Testis (tissue), 5 donors: ENCODE measurements at places on chromosomes 1 and 21. TPM values are rescaled to one million over a fixed set of nuclear protein-coding genes. Genes with fewer than 3 reads are reported as not detected.

DNA sequence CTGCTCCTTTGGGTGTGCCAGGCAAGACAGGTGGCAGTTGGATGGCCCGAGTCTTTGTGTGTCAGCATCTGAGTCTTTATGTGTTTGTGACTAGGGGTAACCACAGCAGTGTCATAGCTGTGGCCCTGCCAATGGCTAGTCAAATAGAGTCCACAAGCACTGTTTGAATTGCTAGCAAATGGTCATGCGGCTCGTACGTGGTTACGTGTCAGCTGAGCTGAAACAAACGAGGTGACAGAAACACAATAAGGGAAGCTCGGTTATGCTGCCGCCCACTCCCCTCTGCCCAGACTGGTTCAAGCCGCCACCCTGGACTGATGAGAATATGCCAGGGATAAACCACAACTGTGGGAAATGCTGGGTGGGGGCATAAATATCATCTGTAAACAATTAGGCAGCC, 174.3 kb upstream of the LMO4 start:
- H3K36me3 ChIP-seq = no peaks in the 10 kb centered on the region
- no peak overlapping the region for H3K27ac ChIP-seq
- no peaks in the 10 kb centered on the region for H3K4me1 ChIP-seq
- no peaks in the 10 kb centered on the region for H3K27me3 ChIP-seq
- no peak overlapping the region for H3K4me3 ChIP-seq

- no peaks in the 10 kb centered on the region for H3K36me3 ChIP-seq
Observed at GRCh38 chr1:19412654-19413053, 72.7 kb downstream of the CAPZB start.

DNA sequence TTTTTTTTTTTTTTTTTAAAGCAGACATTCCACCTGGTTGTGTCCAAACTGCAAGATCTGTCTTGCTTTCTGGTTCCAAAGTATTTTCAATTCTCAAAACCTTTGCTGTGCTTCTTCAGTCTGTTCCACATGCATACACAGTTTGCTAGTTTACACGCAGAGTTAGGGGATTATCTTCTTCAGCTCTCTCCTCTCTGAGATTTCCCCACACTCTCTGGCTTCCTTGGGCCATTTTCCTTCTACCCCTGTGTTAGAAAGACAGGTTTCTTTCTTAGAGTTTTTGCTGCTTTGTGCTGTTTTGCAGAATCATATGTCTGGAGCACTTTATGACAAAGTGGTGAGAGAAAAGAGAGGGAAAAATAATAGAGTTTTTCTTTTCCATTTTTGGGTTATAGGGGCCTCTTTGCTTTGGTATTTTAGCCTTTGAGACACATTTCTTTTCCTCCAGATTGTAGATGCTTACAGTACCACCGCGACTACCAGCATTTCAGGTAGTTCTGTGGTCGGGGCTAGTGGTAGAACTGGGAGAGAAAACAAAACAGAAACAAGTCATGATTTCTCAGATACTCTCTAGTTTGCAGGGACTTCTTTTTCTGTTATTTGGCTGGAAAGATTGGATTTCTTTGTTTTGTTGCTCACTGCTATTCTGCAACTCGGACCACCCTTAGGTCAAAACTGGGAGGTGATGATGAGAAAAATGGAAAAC, 66.3 kb downstream of the RABGAP1L start:
- DNase-seq = no peak
- H3K36me3 ChIP-seq = no peaks in the 10 kb centered on the region
- H3K4me1 ChIP-seq = no peaks in the 10 kb centered on the region
- H3K4me3 ChIP-seq = no peak overlapping the region

DNA sequence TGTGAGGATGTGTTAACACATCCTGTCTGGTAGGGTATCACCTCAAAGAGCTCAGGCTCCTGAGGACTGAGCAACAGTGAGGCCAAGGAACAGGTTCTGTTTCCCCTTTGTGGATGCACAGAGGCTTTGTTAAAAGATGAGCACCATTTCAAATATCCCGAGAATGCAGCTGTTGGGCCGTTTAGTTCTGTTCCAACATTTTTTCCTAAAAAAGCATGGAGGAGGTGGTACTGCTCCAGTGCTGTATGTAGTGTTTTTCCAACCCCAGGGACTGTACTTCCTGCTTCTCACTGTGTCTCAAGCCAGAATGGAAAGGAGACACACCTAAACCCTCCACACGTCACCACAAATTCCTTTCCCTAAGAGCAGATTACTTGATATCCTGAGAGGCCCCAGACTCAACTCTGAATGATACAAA, 53.8 kb upstream of the BCL10 start:
- no peaks in the 10 kb centered on the region for H3K36me3 ChIP-seq
- no peak overlapping the region for H3K27ac ChIP-seq

- no peaks in the 10 kb centered on the region for H3K27me3 ChIP-seq
- DNase-seq = no peak
- no peaks in the 10 kb centered on the region for H3K4me1 ChIP-seq
- no peaks in the 10 kb centered on the region for H3K36me3 ChIP-seq
- no peak overlapping the region for H3K4me3 ChIP-seq
Observed at GRCh38 chr1:110976089-110976488, 12.4 kb upstream of the LRIF1 start.

DNA sequence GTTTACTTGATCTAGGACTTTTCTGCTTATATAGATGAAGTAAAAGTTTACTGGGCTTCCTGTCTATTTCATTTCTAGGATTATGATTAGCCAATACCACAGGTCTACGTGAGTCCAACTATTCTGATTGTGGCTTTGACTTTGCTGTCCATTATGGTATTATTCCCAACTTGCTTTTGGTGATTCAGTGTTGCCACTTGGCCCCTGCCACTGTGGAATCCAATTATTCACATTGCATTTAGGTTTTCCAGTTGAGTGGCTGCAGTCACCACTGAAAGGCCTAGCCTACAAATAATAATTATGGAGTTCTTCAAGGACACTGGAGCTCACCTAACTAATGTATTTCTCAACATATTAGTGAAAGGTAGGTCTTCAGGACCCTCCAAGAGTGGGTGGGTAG, 574.3 kb upstream of the USP24 start:
- no peaks in the 10 kb centered on the region for H3K4me1 ChIP-seq
- H3K27me3 ChIP-seq = no peaks in the 10 kb centered on the region
- no peak overlapping the region for H3K27ac ChIP-seq
- DNase-seq = no peak
- H3K36me3 ChIP-seq = no peaks in the 10 kb centered on the region

DNA sequence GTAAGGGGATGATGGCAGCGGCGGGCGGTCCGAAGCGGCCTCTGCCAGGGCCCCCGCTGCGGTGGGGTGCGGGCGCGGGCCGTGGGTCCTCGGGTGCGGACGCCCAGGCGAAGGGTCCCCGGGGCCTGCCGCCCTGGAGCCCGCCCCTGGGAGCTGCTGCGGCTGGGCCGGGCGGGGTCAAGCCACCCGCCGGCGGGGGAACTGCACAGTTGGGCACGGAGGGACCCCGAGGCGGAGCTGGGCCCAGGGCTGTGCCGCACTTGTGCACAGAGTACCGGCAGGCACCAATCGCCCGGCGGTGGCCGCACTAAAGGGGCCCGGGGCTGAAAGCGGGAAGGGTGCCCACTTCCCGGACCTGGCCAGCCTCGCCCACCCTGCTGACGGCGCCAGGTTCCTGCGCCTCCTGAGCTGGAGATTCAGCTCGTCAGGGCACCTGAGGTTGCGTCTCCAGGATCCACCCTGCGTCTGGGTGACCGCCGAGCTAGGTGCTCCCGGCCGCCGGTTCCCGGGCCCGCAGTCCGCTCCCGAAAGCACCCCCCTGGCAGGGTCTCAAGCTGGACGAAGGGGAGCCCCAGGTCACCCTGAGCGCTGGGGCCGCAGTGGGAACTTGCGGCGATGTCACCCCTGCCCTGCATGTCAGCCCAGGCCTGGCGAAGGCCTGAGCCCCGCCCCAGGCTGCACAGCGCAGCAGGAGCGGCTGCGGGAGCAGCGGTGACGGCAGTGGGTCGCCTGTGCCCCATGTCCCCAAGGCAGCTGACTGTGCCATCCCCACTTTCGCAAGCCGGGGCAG, 56.7 kb upstream of the ETV3 start:
- H3K4me1 ChIP-seq = no peaks in the 10 kb centered on the region
- no peaks in the 10 kb centered on the region for H3K36me3 ChIP-seq
- no peaks in the 10 kb centered on the region for H3K27me3 ChIP-seq
- H3K4me3 ChIP-seq = no peak overlapping the region
- DNase-seq = no peak

DNA sequence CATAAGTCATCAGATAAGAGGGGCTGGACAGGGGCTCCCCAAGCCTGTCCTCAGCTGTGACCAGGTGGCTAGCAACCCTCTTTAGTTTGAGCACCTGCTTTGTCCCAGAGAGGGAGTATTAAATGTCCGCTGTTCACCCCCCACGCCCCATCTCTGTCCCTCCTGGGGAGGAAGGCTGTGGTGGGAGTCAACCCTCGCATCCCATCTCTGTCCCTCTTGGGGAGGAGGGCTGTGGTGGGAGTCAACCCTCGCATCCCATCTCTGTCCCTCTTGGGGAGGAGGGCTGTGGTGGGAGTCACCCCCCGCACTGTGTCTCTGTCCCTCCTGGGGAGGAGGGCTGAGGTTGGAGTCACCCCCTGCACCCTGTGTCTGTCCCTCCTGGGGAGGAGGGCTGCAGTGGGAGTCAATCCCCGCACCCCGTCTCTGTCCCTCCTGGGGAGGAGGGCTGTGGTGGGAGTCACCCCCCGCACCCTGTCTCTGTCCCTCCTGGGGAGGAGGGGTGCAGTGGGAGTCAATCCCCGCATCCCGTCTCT, 72.6 kb upstream of the ABCG1 start:
- DNase-seq = no peak
- H3K27ac ChIP-seq = no peak overlapping the region
- no peak overlapping the region for H3K4me3 ChIP-seq
- H3K36me3 ChIP-seq = no peaks in the 10 kb centered on the region
- no peaks in the 10 kb centered on the region for H3K27me3 ChIP-seq

- peaks cover 8% of the 10 kb centered on the region for H3K4me1 ChIP-seq
- no peaks in the 10 kb centered on the region for H3K36me3 ChIP-seq
- DNase-seq = no peak
- H3K4me3 ChIP-seq = no peak overlapping the region
Observed at GRCh38 chr1:19605967-19606366, 38.1 kb upstream of the NBL1 start.

SLC30A10 gene
- 2.4 TPM for total RNA-seq

E2F2 gene
- total RNA-seq = 6.6 TPM

BRWD1 gene
- total RNA-seq = 123 TPM

PLA2G5 gene
- 19.8 TPM for total RNA-seq

SLC44A5 gene
- total RNA-seq = 4.9 TPM

MIXL1 gene
- total RNA-seq = 0.39 TPM

LMNA gene
- total RNA-seq = 162 TPM
